ENCODE measurements at places on chromosomes 2 and 18. TPM values are rescaled to one million over a fixed set of nuclear protein-coding genes. Genes with fewer than 3 reads are reported as not detected.

DNA sequence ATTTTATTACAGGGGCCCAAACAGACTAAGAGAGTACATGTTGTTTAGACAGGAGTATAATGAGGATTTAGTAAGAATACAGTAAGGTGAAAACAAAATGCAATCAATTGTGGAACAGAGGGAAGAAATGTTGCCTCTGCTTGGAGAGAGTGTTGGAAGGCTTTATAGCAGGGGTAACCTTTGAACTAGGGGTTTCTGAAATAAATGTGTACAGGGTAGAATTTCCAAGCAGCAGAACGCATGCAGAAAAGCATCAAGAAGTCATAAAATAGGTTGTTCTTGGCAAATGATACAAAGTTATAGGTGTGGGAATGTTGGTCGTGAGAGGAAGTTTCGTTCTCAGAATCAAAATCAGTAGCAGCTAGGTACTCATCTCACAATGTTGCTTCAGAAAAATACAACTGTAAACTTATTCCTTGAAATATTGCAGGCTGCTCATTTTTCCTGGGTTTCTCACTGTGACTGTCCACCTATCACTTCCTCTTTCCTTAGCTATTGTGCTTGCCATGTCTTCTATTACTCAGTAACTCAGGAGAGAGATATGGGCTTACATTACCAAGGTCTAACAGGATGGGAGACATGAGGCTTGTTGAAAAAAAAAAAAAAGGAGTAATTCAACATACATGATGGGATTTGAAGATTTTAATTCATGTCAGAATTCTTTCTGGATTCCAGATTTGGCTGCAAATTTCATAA lies 17.1 kb upstream of the HNMT start:
- no peak for DNase-seq

TOGARAM2 gene
- polyA plus RNA-seq, result 2.9 TPM

TXNDC2 gene
- not detected for polyA plus RNA-seq

GRCh38 chr2:88127888-88128653 lies at the start of gene FABP1:
Gene FABP1 (minus strand): TSS chr2:88128062. CDS start chr2:88128017, 45 bp downstream.
- no peak for DNase-seq

DNA sequence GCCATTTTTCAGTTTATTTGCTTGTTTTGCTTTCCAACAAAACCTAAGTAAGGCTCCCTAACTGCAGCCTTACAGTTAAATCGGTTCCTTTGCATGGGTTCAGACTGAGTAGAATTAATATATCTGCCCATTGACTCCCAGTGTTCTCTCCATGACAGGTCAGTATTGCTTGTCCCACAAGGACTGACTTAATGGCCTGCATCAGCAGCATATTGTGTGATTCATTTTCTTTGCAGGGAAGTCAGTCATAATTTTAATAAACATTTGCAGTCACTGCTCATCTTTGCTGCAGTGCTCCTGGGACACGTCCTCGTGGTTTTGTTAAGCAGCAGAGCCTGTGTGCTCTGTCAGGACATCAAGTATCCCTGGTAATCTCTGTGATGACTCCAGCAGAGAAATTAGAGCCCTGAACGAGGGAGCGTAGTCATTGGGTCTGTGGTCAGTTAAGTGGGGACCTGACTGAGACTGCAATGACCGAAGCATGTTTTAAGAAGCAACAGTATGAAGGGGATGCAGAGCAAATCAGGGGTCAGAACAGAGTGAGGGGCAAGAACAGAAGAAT lies 93.3 kb downstream of the CDH20 start:
- DNase-seq, result peak; percentile 15

MATN3 gene
- 1.4 TPM for polyA plus RNA-seq

ALK gene
- 0.09 TPM for polyA plus RNA-seq

- DNase-seq, result no peak
These were observed 137.9 kb downstream of the SLC4A3 start for GRCh38 chr2:219765231-219765911.

GYPC gene
- polyA plus RNA-seq, result 105 TPM

DNA sequence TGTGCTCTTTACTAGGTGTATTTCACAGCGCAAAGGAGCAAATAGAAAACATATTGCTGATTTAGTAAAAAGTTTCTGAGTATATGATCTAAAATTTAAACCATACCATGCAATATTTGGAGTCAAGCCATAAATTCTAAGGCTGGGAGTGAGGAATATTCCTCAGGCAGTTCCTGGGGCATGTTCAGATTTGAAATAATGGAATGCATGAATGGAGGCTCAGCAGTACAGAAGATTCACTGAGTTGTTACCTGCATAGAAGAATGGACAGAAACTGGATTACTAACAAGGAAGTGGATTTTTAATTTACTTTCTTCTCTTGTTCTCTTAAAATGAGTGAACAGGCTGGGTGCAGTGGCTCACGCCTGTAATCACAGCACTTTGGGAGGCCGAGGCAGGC lies 441.0 kb upstream of the MAP2 start:
- DNase-seq, result no peak

GRCh38 chr2:40292291-40292690 lies 159.6 kb downstream of the SLC8A1 start:
- no peak for DNase-seq

DNA sequence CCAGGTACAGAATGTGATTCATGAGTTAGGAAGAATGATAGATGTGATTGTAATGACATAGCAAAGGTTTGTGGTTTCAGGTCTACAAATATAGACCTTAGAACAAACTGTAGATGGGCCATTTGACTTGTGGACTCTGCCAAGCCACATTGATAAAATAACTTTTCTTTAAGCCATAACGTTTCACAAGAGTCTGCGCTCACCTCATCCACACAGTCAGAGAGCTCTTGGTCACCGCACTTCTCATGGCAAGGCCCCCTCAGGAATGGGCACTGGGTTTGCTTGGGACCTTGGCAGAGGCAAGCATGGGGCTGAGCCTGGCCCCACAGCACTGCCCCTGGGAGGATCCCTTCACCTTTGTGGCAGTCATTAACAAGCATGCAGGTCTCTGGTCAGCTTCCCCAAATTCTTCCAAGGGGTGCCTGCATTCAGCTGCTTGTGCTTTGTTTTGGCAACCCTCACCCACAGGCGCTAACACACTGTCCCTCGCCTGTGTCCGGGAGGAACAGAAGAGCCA lies 14.0 kb downstream of the ARMC9 start:
- no peak for DNase-seq

GRCh38 chr2:137339051-137339450 lies 573.7 kb downstream of the THSD7B start:
- no peak for DNase-seq

NOSTRIN gene
- 17.5 TPM for polyA plus RNA-seq

DNA sequence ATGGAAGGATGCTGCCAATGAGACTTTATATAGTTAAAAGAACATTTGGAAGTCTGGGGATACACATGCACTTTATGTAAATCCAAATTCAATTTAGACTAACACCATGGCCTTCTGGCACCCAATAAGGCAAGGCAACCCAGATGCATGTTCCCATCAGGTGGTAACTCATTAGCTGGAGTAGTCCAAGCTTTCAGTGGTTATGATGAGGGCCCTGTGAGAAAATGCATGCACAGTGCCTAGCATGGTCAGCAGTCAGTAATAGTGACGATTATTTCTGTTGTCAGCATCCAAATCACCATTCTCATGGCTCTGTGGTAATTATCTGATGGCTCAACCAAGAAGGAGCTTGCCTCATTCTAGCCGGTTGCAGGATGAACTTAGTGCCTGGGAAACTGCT lies 70.3 kb upstream of the CTLA4 start:
- DNase-seq, result no peak

GAD1 gene
- 0.41 TPM for polyA plus RNA-seq

DNA sequence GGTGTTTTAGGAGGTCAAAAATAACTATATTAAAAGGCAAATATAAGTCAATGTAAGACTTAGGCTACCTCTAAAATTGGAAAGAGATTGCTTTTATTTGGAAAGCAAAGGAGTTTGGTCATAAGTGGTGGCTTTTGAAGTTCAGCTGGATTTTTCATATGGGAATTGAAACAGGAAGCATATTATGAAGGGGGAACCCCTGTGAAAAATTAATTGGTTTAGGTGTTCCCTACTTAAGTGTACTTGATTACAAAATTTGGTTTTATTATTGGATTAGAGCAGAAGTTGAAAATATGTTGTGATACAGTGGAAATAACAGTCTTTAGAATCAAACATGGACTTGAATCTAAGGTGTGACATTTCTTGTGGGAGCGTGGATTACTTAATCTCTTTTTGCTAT lies 121.4 kb upstream of the TTC27 start:
- no peak for DNase-seq

GRCh38 chr2:195535911-195536522 lies 121.0 kb upstream of the SLC39A10 start:
- no peak for DNase-seq

CDK15 gene
- polyA plus RNA-seq, result 2.0 TPM

Measured in muscle of arm (tissue), 14 donors.